ENCODE measurements at places on chromosomes 11 and 22. TPM values are rescaled to one million over a fixed set of nuclear protein-coding genes. Genes with fewer than 3 reads are reported as not detected.

- ATAC-seq, result peak; percentile 87
These were observed 28.2 kb downstream of the DBX1 start for GRCh38 chr11:20131788-20132666.

DNA sequence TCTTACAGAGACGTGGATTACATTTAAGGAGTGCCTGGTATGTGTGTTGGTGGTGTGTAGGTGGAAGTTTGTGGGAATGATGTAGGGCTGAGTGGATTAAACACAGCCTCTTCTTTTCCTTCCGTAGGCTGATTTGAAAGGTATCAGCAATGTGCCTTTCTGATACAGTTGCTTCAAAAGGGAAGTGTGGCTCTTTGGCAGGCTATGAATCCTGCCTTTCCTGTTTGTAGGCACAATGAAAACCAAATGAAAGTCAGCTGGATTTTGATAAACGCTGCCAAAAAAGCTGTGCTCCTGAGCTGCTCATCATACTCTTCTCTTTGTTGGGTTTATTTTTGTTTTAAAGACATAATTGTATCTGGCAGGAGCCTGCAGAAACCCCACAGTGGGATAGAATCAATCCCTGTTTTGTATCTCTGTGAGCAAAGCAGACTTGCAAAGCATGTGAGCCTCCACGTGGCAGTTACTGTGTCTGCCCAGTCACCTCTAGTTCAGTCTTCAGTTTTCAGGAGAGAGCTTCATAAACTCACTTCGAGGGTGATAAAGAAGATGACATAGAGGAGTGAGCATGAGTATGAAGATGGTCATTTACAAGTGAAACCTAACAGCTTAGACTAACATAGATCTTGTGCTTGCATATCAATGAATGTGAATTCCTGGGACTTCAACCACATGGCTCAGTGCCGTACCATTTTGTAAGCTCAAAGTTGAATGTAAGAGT, 655.7 kb upstream of the KIRREL3 start:
- ATAC-seq, result peak; percentile 44

GRCh38 chr11:76667856-76668255, 2.7 kb downstream of the LRRC32 start:
- ATAC-seq, result no peak

GRCh38 chr22:28034760-28035401, 115.8 kb upstream of the PITPNB start:
- peak; percentile 66 for ATAC-seq

DNA sequence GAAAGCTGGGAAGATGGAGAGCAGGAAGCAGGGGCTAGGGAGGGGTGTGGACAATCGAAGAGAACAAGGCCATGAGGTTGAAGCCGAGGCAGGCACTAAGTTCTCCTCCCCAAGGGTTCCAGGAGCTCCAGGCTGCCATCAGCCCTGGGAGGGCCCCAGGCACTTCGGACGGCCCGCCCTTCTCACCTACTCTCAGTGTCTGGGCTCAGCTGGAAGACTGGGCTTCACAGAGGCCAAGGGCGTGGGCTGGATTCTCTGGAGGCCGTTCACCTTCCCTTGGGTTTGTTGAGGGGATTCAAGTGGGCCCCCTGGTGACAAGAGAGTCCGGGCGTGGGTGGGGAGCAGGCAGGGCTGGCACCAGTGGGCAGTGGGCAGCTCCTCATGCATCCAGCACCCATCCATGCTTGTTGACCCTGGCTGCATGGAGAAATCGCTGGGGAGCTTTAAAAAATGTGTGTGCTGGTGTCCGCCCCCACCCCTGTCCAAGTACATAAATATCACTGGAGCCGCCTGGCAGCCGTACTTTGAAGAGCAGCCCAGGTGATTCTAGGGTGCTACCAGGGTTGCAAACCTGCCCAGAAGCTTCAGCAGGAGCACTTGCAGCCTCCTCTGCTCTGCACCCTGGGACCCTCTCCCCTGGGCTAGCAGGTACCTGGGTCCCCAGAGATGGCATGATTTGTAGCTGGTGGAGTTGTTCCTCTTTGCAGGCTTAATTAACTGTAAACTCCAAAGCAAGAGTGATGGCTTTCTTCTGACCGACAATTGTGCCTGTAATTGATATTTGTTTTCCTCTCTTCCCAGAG, 74.3 kb downstream of the RTL6 start:
- peak; percentile 50 for ATAC-seq

DNA sequence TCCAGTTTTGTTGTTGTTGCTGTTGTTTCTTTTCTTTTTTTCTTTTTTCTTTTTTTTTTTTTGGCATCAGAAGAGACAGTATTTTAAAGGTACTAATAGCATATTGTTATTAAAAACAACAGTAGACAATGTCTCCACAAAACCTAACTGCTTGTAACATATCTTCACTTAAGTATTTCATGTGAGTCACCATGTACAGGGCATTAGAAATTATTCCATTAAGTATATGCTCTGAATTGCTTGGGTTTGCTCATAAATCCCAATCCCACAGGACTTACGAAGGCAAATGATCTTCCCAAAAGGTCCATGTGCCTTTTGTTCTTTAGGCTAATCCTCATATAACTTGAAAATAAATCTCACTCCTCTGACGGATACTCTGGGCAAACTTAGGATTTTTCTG, 35.9 kb downstream of the MAP6 start:
- ATAC-seq, result no peak

- ATAC-seq, result no peak
These were observed 899.2 kb upstream of the API5 start for GRCh38 chr11:42412590-42412989.

DNA sequence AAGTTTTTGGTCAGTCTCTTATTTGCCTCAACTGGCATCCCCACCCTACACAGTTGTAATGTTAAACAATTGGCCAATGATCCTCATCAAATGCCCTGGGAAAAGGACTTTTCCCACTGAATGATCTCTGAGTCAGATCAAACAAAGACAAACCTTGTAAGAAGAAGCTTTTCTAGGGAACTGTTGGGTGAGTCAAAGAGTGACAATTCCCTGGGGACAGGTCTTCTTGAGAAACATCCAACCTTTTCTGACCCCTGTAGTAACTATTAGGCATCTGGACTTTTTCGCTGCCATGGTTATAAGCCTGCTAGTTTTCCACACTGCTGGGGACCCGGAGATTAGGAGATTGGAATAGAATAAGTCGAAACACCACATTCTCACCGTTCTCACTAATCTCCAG, 789.8 kb upstream of the API5 start:
- ATAC-seq, result no peak

Gene LRRC55
- 8.6 TPM for total RNA-seq

Gene APOC3
- total RNA-seq, result not detected

Gene NXPE2
- not detected for total RNA-seq

Gene ARHGEF17
- total RNA-seq, result 14.4 TPM

Gene APOL2
- 7.4 TPM for total RNA-seq

Gene ARHGAP32
- total RNA-seq, result 13.4 TPM

Measured in motor neuron (in vitro differentiated cells).